Activated naive CD4-positive, alpha-beta T cell treated with anti-CD3 and anti-CD28 coated beads for 36 hours (primary cell): ENCODE measurements at places on chromosomes 6 and 20. TPM values are rescaled to one million over a fixed set of nuclear protein-coding genes. Genes with fewer than 3 reads are reported as not detected.

Gene KCNK5
- 9.0 TPM for total RNA-seq

Gene TTLL9
- total RNA-seq, result not detected

Gene ADTRP
- 52.1 TPM for total RNA-seq

Gene IFT52
- total RNA-seq, result 15.8 TPM

Gene EFCAB8
- 0.57 TPM for total RNA-seq

Gene PFDN6
- total RNA-seq, result 67.9 TPM

Gene SMOC2
- not detected for total RNA-seq

Gene LY6G6C
- total RNA-seq, result not detected

Gene SLC16A10
- total RNA-seq, result 6.6 TPM

Gene OOEP
- 0.31 TPM for total RNA-seq

Gene TUBB2B
- 0.12 TPM for total RNA-seq

Gene SRMS
- not detected for total RNA-seq

Gene PRPH2
- total RNA-seq, result not detected

Gene GSTA4
- total RNA-seq, result 21.7 TPM

Gene ASCC3
- total RNA-seq, result 58.4 TPM

Gene TMEM14C
- 81.1 TPM for total RNA-seq

Gene DUSP15
- total RNA-seq, result not detected

Gene BMP7
- not detected for total RNA-seq

Gene MAS1
- total RNA-seq, result not detected

Gene SLC44A4
- 0.10 TPM for total RNA-seq

Gene RIPOR2
- 111 TPM for total RNA-seq

Gene SLC26A8
- total RNA-seq, result not detected

Gene TBX18
- total RNA-seq, result not detected

Gene ADGB
- total RNA-seq, result not detected

Gene FLOT1
- 173 TPM for total RNA-seq

Gene CRIP3
- total RNA-seq, result 3.1 TPM

Gene FNDC1
- not detected for total RNA-seq

Gene PCK1
- total RNA-seq, result not detected

Gene SLC22A2
- total RNA-seq, result not detected
